ENCODE measurements at places on chromosomes 12 and 14.
A peak's percentile ranks its signal among the peaks of the same experiment; 100 is the strongest.

- no peak for DNase-seq
These were observed 463.6 kb upstream of the CCDC196 start for GRCh38 chr14:66022526-66022925.

- no peak for DNase-seq
These were observed 42.1 kb downstream of the AK7 start for GRCh38 chr14:96434040-96434439.

DNA sequence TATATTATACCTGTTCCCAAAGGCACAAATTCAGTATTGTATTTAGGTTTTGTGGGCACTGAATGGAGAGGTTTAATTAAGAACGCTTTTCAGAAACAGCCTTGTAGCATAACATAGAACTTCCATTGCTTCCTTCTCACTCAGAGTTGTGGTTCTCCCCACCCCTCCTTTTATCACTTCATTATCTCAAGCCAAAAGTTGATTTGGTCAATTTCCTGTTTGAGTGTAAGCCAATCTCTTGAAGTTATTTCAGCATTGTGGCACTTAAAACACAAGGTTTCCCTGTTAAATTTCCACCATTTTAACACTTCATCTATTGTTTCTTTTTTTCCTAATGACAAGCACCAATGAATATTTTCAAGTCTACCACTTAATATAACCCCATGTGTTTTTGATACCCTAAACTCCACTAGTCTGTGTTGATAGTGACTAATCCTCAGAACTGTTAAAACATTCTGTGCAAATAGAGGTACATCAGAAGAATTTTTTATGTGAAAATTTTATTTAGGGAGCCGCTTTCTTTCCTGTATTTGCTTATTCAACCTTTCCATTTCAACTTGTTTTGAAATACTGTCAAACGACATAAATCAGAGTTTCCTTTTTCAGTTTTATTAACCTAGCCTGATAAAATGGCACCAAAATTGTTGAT is 340.1 kb downstream of the BCAT1 start:
- no peak for DNase-seq

- no peak for DNase-seq
These were observed 44.1 kb upstream of the JDP2 start for GRCh38 chr14:75383721-75384120.

DNA sequence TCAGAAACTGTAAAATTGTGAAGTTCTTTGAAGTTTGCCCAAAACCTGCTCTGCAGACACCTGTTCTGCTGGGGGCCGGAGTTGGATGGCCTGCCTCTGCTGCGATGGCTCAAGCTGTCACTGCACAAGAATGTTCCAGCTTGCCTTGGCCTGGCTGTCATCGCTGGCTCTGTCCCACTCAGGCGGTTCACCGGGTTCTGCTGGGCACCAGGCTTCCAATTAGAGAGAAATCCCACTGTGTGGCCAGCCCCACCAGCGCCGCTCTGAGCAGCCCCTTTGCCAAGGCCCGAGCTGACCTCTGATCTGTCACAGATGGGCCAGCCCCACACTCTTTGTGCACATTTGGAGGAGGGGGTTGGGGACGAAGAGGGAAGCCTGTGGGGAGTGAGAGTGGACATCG is 71.7 kb upstream of the GPATCH2L start:
- DNase-seq = no peak

GRCh38 chr12:87813476-87814234 is 215.5 kb downstream of the C12orf50 start:
- no peak for DNase-seq

DNA sequence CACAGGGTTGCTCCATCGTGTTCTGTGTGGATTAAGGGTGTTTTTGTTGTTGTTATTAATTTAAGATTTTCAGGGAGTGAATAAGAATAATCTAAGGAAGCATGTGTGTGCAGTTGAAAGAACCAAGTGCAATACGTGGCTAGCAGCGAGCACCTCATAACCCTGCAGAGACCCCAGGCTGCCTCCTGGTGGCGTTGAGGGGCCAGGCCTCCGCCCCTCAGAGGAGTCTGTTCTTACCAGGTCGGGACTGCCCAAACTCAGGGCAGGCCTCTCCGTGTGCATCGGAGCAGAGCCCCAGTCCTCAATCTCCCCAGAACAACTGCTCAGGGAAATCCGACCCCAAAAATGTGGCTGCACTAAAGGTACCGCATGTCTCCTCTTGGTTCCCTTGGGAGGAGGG is 36.8 kb downstream of the IL31 start:
- DNase-seq = no peak

DNA sequence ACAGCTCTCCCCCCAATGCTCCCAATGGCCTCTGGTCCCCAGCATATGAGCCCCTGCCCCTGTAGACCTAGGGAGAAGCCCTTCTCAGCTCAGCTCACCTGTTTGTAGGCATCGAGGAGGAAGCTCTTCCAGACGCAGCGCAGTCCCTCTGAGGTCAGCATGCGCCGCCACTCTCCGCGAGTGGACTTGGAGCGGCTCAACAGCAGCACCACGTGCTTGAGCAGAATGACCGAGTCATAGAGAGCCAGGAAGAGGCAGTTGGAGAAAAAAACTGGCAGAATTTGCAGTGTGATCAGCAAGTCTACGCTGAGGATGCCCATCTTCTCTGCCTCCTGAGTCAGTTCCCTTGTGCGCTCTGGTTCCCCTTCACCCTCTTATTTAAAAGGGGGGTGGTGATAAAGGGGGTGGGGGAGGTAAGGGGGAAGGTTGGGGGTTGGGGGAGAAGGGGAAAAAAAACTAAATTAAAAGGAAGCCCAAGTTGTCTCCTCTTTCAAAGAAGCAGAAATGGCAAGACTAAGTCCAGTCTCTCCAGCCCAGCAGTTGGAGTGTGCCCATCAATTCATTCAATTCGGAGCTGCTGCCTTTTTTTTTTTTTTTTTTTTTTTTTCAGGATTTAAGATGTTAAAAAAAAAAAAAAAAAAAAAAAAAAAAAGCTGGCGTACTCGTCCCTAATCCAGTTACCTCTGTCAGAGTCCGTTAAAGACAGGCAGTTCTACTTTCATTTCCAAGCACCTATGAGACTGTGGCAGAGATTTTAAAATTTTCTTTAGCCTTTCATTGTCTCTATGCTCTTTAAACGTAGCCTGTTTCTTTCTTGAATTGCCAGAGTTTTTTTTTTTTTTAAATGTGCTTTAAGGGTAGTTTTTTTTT is at the start of gene DIO2:
Gene DIO2, minus strand, starts transcription at position 352 of the 870 bp plus-strand sequence. Its CDS starts 32 bp downstream, at position 320.
- peak; percentile 9 for DNase-seq

GRCh38 chr12:19148860-19149259 is 19.3 kb downstream of the PLEKHA5 start:
- DNase-seq = no peak

DNA sequence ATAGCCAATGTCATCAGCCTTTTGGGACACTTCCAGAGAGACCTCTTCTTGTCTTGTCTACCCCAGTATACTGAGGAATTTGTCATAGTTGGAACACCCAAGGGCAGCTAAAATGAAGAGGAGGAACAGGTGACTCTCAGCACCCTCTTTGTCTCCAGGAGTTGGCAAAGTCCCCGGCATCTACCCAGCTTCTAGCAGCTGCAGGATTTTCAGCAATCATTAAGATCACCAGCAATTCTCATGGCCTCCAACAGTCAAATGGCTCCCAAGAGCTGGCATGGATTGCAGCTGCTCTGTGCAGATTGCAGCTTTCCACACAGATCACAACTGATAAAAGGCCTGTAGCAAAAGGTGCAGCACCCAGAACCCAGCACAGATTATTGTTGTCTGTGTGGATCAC is 32.9 kb downstream of the RERGL start:
- DNase-seq = no peak

DNA sequence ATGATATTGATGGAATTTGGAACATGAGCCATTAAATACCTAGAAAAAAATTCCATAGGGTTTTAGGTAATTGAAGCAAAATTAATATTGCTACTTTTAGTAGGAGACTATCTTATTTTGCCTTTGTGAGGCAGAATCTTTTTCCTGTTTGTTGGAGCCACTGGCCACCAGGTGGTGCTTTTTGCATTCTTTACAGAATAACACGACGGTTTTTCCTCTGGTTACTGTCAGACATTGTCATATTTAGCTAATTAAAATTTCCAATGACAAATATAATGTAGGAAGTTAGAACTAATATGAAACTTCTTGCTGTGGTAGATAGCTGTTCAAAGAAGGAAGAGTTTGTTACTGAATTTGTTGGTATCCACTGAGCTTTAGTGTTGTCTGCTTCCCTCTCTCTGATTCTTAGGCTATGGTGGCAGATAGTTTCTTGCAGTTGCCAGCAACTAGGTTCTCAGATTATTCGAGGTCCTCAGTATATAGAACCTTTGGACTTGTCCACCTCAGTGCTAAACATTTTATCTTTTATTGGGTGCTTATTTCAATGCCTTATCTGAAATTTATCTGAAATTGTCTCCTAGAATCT is 25.7 kb downstream of the RAB21 start:
- DNase-seq = no peak

- DNase-seq = no peak
These were observed 17.1 kb upstream of the HIGD1C start for GRCh38 chr12:50934981-50935807.

- DNase-seq = no peak
These were observed 74.4 kb downstream of the WDR20 start for GRCh38 chr14:102213984-102214658.

DNA sequence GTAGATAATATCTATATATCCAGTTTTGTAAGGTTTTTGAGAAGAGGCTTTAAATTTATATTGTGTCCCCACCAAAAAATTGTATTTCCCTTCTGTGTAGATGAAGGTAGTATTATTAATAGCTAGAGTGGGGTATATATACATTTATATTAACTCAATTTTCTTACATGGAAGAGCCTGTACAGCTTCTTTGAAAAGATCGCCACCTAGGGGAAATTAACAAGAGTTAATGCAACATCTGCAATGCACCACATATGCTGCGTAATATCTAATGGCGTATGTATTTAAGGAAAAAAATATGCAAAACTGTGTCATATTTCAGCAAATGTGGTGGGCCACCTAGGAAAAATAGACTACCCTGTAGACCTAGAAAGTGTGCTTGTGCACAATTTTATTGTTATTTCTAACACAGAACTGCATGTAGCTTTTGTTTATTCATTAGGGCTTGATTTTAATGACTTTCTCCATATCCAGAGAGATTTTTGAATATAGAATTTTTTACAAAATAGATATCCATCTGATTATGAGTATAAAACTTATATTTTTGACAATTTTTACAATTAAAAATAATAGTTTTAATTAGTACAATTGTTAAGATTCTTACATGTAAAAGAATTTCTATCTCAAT is 14.0 kb downstream of the CCER1 start:
- no peak for DNase-seq

DNA sequence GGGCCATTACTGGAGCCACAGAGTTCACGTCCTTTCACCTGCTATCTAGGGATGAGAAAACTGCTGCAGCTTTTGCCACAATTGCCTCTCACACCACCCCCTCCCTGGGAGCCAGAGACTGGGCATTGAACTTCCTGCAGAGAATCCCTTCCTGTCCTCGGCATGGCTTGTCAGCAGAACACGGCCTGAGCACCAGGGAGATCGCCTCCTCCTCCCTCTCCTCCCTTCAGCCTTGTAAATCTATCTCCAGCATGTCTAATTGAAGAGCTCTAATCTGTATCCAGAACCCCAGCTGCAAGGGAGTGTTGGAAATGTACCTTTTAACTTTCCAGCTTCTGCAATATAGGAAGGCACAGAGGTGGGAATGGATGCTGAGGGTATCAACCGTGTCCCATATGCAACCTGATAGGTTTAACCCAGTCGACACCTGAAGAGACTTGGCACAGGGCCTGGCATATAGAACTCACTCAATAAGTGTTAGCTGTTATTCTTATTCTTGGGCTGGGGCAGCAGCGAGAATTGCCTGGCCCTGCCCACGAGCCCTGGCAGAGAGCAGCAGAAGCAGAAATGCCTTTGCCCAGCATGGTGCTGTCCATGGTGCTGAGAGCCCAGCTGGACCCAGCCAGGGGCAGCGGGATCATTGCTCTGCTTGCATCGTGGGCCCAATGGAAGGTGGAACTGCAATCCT is 26.8 kb downstream of the TMEM63C start:
- no peak for DNase-seq

- DNase-seq = no peak
These were observed 2.1 kb downstream of the TTC6 start for GRCh38 chr14:37597538-37597913.

DNA sequence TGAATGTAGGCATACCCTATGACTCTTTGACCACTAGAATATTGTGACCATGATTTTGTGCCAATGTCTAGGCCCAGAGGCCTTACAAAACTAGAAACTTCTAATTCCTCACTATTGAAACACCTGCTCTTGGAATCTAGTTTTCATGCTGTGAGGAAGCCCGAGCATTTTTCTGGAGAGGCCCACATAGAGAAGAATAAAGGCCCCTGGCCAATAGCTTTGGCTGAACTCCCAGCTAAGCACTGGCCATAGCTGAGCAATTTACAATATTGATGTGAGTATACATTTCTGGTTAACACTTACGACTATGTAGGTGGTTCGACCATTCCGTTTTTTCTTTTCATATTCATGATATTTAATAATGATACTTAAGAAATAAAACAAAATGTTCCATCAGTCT is 190.3 kb downstream of the KCNH5 start:
- DNase-seq = no peak

All from nucleus accumbens (tissue), 56 donors.